ENCODE measurements at places on chromosomes 5 and 9.
A peak's percentile ranks its signal among the peaks of the same experiment; 100 is the strongest.

- DNase-seq, result no peak
These were observed 40.7 kb downstream of the TLR4 start for GRCh38 chr9:117744856-117745389.

GRCh38 chr5:132877938-132878337, 4.5 kb downstream of the LEAP2 start:
- no peak for DNase-seq

GRCh38 chr9:125400725-125401716, 139.4 kb downstream of the GAPVD1 start:
- no peak for DNase-seq

DNA sequence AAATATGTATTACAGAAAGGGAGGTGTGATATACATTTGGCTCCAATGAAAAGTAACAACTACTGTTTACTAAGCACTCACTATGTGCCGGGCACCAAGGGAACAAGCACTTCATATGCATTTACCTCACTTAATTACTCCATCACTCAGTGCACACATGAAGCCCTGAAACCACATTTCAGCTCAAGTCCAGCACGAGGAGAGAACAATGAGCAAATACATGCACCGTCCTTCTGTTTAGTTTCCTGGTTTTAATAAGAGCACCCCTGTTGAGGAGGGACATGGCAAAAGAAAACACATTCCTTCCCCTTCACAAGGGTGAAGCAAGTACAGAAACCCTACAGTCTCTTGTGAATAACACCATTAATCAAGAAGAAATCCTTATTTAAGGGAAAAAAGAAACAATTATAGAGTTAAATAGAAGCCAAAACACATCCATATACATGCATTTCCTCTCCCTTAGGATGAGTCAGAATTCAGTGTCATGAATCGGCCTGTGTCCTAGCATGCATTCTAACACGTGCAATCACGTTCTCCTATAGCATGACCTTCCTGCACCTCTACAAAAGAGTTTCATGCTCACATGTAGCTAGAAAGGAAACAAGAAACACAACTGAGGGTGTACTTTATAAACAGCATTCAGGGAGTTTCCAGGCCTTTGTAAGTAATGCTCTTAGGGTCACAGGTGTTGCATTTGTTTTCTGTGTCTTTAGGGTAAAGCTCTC, 411.6 kb downstream of the BNC2 start:
- no peak for DNase-seq

- DNase-seq, result no peak
These were observed 1048.8 kb upstream of the ACO1 start for GRCh38 chr9:31335529-31336234.

DNA sequence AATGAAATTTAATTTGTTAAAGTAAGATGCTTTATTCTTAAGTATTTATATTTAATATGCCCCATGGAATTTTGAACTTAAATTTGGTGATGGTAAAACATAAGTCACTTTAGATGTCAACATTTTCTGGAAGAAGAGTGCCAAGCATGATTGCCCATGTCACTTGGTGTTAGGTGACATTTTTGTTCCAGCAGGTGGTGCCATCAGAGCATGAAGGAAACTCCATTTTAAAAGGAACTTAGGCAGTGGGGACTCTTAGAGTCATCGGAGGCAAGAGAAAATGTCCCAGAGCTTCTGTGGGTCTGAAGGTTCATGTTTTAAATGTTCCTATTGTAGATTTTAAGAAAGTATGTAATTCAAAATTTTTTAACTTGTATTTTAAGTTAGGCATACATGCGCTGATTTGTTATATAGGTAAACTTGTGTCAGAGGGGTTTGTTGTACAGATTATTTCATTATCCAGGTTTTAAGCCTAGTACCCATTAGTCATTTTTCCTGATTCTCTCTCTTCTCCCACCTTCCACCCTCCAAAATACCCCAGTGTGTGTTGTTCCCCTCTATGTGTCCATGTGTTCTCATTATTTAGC, 789.3 kb downstream of the SEMA5A start:
- DNase-seq, result peak; percentile 2

- DNase-seq, result no peak
These were observed 83.2 kb upstream of the DMRTA1 start for GRCh38 chr9:22363421-22363887.

GRCh38 chr5:14577971-14578370, 3.6 kb upstream of the OTULINL start:
- no peak for DNase-seq

DNA sequence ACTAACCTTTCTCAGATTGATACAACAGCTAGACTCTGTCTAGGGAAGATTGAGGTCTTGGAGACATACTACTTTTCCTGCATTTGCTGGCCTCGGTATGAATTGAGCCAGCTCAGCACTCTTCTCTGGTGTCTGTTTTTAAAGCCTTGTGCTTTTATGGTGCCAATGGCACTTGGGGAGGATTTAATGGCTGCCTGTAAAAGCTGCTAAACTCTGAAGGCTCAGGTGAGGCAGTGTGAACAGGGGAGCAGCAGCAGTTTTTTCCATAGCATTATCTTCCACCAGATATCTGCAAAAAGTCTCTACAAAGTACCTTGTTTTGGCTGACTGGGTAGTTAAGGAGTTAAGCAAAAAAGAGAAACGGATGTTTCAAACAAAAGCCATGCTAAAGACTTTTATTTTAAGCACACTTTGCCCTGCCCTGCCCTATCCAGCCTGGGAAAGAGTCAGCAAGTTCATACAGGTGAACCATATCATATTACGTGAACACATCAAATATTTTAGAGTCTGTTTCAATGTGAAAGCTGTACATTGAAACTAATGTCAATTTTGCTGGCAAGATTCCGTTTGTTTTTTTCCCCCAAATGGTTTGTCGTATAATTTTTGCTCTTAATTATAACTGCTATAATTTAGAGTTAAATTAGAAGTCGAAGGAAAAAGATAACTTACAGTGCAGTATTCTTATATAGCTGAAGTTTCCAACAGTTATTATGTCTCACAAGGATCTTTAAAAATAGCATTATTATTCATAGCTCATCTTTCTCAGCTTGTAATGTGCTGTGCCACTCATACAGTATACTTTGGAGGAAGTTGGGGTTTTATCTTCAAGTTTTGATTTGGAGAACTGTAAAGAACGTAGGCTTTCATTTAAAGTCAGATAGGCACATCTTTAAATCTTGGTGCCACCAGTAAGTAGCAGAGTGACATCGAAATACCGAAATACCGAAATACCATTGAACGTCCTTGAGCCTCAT, 424.1 kb upstream of the CD180 start:
- no peak for DNase-seq

DNA sequence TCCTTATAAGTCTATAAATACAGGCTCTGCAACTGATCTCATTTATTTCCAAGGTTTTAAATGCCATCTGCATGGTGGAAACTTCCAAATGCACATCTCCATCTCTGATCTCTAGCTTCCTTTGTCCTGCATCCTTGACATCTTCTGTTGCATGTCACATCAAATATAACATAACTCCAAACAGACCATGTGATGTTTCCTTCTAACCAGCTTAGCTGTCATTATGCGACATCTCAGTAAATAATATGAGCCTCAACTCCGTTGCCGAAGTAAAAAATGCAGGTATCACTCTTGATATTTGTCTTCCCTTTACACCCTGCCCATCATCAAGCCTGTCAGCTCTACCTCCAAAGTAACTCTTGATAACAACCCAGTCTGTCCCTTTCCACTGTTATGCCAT, 506.4 kb upstream of the C9orf72 start:
- no peak for DNase-seq

DNA sequence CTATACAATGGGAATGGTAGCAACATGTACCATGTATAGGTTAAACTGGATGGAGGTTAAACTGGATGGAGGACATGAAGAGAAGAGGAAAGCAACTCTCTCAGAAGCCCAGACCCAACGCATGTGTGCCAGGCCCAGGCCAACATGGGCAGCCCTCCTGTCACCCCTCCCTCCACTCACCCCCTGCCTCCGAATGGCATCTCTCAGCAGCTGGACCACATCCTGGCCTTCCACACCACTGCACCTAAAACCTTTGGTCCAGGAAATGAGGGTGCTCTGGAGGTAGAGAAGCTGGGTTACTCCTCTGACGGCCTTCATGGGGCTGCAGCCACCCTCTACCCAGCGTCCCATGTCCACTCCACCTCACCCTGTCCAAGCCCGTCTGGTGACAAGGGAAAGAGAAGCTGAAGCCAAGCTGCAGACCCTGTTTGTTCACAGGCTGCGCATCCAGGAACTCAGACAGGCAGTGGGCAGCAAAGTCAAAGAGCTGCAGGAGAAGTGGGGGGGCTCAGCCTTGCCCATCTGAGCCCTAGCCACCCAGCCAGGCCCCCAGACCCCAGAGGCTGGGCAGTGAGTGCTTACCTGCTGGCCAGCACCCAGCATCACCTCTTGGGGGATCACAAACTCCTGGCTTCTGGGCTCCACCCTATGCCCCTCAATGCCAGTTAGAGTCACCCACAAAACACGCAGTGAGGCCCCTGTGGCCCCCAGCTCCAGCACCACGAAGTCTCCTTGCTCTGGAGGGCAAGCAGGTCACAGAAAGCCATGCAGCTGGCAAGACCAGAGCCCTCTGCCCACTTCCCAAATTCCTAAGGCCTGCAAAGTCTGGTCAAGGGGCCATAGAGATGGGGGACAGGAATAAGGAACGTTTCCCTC, 8.5 kb downstream of the HK3 start:
- no peak for DNase-seq

- no peak for DNase-seq
These were observed 30.4 kb upstream of the SLIT3 start for GRCh38 chr5:169331292-169331852.

GRCh38 chr5:40001796-40002195, 577.0 kb upstream of the DAB2 start:
- DNase-seq, result no peak

- DNase-seq, result no peak
These were observed 6.3 kb downstream of the AP3B1 start for GRCh38 chr5:78288246-78288645.

DNA sequence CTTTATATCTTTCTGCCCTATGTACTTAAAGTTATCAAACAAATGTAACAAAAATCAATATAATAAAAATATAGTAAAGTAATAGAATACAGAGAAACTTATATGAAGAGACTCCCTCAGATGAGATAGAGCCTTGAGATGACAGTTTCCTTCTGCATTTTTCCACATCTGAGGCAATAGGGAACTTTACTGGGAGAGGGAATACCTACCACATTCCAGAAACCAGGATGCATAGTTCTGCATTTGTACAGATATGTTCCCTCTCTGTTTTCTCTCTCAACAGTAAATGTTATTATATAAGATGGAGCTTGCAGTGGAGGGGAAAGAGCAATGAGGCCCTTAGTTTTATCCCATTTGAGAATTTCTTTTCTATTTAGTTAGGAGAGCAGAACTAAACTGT, 109.6 kb upstream of the KCNN2 start:
- no peak for DNase-seq

- DNase-seq, result no peak
These were observed 670 bp upstream of the PURA start for GRCh38 chr5:140113180-140113698.

- no peak for DNase-seq
These were observed 87.1 kb upstream of the TLX3 start for GRCh38 chr5:171221916-171222315.

- DNase-seq, result no peak
These were observed 23.3 kb upstream of the F2R start for GRCh38 chr5:76692651-76693050.

GRCh38 chr9:134306636-134307600, 19.3 kb upstream of the RXRA start:
- DNase-seq, result no peak

- no peak for DNase-seq
These were observed 167.6 kb downstream of the ASTN2 start for GRCh38 chr9:117247266-117247665.

DNA sequence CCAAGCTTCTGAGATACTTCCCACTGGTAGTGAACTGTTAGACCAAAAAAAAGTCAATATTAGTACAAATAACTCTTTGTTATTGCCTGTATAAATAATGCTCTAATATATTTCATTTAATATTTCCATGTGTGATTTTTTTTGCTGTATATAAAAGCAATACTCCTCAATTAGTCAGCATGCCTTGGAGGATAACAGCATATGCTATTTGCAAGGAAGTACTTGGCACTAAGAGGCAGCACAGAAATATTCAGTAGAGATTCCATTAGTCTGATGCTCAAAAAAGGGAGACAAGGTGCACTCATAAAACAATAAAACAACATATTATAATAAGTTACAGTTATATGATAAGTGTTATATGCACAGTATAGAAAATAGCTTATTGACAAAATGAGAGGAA, 296.6 kb upstream of the MPDZ start:
- no peak for DNase-seq

Data from CMK (cell line).